Liver (tissue), 10 donors: ENCODE measurements at places on chromosomes 1 and 21.

- no peak for DNase-seq
These were observed 82.8 kb downstream of the MAST2 start for GRCh38 chr1:45886229-45886628.

DNA sequence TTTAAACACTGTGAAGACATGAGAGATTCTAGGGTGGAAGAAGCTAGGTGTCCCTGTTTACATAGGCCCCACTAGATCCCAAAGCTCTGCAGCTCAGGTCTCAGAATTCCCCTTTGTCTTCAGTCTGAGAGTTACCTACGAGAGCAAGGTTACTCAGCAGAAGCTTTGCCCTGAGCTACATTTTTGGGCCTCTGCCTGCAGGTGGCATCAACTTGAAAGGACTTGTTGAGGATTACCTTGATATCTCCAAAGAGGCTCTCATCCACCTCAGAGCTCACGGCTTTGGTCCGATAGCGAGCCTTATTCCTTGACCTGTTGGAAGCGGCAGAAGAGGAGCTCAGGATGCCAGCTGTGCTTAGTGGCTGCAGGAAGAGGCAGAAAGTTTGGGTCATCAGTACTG is 7.0 kb downstream of the CFAP45 start:
- DNase-seq, result no peak

DNA sequence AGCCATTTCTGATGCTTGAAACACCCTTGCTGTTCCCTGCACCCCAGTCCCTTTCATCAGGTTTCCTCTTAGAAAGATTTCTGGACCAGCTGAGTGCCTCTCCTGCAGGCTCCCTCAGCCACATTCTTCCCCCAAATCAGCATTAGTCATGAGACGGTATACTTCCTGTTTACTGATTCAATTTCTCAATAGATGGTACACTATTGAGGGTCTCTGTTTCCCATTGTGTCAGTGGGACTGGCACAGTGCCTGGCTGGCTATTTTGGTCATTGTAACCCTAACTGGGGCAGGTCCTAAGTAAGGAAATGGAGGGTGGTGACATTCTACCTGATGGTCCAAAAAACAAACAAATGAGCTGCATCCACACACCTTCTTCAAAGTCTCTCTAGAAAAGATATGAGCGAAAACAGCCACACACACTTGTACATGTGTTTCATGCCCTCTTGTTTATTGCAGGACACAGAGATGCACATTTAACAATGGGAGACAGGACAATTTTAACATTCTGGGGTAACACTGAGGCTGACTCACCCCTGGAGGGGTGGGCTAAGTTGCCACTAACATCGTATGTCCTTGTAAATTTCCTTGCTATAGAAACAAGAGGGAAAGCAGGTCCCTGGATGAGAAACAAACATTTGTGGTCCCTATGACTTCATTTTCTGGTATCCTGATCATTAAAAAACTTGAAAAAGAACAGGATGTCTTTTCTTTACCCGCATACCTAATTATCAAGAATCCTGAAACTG is 77.5 kb downstream of the RRAGC start:
- no peak for DNase-seq

DNA sequence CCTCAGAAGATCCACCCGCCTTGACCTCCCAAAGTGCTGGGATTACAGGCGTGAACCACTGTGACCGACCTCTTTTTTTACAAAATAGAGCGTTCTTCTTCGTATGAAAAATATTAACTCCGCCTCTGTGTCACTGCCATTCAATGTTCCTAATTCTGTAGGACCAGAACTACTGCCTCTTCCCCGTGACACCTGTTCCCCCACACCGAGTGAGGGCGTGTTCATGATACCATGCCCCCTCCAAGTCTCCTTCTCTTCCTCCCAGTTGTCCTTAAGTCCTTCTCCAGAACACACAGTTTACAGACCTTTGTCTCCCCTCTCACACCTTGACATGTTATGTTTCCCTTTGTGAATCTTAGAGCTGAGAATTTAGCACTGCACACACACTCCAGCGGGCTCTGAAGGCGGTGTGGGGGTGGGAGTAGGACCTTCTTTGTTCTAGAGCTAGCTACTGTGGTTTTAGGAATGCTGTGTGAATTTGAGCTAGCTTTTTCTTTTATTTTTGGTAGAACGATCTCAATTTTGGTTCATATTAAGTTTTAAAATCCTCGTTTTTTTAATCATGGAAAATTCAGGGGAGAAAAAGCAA is 82.4 kb upstream of the LPGAT1 start:
- no peak for DNase-seq

- DNase-seq, result no peak
These were observed 580.2 kb downstream of the SMYD3 start for GRCh38 chr1:245926888-245927287.

DNA sequence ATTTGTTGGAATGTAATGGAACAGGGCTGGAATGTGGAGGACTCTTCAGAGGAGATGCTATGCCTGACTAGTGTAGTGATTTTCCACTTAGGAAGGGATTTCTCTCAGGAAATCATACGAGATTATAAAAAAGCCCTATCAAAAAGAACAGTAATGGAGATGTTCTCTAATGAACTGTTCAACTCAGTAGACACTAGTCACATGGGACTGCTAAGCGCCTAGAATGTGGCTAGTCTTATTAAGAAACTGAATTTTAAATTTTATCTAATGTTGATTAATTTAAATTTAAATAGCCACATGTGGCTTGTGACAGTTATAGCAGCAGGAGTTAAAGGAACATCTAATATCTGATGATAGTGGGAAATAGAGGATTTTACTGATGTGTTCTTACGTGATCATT is 94.0 kb downstream of the SLC35F3 start:
- DNase-seq, result no peak

DNA sequence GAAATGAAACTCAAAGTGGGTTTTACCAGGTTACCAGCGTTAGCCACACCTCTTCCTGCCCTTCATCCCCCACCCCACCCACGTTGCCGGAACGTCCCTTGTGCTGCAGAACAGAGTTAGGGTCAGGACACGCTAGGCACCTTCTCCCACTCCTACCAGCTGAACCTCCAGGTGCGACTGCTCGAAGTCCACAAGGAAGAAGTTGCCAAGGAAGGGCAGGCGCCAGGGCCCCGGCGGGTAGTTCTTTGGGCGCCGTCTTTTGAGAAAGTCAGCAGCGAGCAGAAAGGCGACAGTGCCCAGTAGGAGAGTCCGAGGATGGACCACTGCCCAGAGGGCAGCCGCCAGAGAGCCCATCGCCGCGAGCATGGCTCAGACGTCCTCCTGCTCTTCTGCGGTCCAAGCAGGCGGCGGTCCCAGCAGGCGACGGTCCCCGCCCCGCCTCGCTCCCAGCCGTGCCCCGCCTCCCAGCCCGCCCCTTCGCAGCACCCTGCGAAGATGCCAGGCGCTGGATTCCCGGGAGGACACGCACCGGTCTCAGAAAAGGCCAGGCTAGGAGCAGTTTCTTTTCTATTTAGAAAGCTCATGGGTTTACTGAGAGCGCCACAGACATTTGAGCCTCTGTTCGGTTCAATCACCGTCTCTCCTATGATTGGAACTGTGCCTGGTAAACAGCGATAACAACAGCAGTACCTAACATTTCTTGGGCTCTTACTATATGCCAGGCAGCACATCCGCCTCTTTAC is at the start of gene CYP2J2:
TSS of gene CYP2J2 (minus strand) at position 393 of the 743 bp plus-strand sequence. CDS start at position 366, 27 bp downstream.
- DNase-seq, result peak; percentile 71

DNA sequence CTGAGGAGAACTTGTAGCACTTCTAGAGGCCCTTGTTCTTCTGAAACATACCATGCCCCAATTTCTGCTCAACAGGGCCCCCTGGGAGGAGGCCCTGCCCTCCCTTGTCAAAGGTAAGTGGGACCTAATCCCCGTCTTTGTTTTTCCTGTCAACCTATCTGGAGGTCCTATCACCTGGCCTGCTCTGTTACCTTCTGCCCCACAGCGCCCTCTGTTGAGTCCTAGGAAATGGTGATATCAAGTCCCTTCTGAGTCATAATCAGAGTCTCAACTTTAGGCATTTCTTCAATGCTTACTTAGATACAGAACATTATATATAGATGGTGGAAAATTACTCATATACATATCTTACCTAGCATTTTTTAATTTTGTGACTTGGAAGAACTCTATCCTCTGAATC is 28.2 kb upstream of the FCRL4 start:
- no peak for DNase-seq

- DNase-seq, result no peak
These were observed 99.0 kb upstream of the PLXNA2 start for GRCh38 chr1:208343226-208343625.

GRCh38 chr1:168288311-168289052 is 7.8 kb downstream of the TBX19 start:
- no peak for DNase-seq

DNA sequence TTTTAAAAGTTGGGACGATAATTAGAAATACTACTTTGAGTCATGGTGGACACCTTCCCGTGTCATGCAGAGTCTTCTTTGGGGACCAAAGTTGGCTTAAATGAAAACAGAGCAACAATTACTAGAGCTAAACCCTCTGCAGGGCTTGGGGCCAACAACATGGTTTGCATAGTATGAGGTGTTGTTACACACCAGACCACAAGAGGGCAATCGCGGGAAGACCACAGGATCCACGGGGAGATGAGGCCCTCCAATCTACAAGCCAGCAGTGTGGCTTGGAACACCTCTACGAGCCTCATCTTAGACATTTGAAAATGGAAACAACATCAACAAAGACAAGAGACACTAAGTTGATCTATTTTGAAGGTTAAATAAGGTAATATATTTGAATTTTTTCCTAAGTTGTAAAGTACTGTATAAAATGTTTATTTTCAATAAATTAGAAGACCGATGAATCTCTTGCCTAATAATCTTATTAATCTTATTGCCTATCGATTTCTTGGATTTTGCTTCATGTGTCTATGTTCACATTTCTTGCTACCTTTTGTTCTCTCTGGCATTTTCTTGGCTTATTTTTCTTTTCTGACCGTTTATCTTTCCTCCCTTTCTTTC is 8.2 kb upstream of the SMCP start:
- peak; percentile 67 for DNase-seq

DNA sequence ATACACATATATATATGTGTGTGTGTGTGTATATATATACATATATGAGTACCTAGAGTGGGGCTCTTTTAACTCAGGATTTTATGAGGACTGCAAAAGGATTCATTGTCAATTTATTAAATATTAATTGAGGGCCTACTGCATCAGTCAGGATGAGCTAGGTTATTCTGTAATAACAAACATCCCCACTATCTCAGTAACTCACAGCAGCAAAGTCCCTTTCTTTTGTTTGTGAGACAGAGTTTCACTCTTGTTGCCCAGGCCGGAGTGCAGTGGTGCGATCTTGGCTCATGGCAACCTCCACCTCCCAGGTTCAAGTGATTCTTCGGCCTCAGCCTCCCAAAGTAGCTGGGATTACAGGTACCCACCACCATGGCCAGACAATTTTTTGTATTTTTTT is 63.8 kb upstream of the FAM20B start:
- no peak for DNase-seq

GRCh38 chr1:179806333-179806732 is 63.2 kb downstream of the FAM163A start:
- DNase-seq, result no peak

DNA sequence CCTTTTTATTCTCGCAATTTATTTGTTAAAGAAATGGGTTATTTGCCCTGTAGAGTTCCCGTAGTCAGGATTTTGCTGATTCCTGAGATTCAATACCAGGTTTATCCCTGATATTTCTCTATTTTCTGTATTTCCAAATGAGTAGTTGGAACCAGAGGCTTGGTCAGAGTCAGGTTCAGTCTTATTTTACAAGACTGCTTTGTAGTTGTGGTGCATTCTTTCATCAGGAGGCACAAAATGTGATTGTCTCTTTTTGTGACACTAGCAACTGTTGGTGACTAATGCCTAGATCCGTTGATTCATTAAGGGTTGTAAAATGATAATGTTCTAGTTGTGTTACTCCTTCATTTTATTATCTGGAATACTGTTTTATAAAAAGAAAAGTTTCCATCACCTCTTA is 95.5 kb upstream of the TPTE start:
- no peak for DNase-seq

GRCh38 chr1:160207771-160208556 is 2.8 kb downstream of the PEA15 start:
- no peak for DNase-seq

GRCh38 chr21:46138383-46138970 is 16.9 kb downstream of the FTCD start:
- no peak for DNase-seq

- no peak for DNase-seq
These were observed 51.6 kb downstream of the PLEKHA6 start for GRCh38 chr1:204308023-204308628.

GRCh38 chr1:11879311-11880180 is 20.8 kb upstream of the NPPB start:
- DNase-seq, result no peak

- DNase-seq, result no peak
These were observed 12.5 kb upstream of the ATF3 start for GRCh38 chr1:212595787-212596714.

- no peak for DNase-seq
These were observed 792 bp downstream of the SNX7 start for GRCh38 chr1:98662356-98662670.

- DNase-seq, result no peak
These were observed 8.0 kb downstream of the CFAP410 start for GRCh38 chr21:44331209-44331608.

DNA sequence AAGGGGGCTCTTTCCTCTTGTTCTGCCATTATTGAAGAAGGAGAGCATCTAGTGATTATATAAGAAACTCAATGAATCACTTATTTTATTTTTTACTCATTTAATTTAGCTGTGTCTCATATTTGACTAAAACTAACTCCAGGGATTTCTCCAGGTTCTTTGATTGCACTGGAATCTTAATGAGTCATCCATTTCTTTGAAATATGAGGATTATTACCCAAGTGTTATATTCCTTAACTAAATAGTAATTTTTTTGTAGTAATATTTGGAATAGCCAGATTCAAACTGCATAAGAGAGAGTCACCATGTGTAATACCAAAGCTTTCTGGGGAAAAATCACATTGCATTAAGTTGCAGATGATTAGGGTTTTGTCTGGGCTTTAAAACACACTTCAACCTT is 59.5 kb downstream of the NTMT2 start:
- DNase-seq, result no peak

- no peak for DNase-seq
These were observed 94.1 kb downstream of the ADGRL2 start for GRCh38 chr1:81894867-81895266.

DNA sequence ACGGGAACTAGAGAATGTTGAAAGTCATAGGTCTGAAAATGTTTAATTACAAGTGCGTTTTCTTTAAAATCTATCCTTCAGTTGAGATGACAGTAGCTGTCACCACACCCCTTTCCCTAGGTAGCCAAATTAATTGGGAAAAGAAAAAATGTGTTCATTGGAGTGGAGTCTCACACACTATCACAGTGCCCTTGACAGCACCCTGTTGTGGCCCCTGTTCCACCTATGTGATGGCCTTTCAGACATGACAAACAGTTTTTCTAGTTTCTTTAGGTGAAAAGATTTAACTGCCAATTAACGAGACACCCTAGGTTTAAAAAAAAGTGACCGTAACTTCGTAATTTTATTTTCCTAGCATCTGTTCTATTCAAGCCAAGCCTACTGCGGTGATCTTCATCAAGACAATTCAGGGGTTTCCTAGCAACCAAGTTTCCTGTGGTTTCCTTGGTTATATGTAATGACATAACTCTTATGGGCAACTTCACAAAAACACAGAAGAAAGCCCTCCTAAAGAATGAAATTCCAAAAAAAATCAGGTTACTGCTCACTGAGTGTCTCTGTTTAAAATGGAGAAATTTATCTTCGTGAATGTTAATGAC is 298.3 kb downstream of the PDE4B start:
- DNase-seq, result no peak

- DNase-seq, result no peak
These were observed 24.7 kb upstream of the HMGN1 start for GRCh38 chr21:39373634-39374033.
